ENCODE measurements at places on chromosomes 16 and 17.

DNA sequence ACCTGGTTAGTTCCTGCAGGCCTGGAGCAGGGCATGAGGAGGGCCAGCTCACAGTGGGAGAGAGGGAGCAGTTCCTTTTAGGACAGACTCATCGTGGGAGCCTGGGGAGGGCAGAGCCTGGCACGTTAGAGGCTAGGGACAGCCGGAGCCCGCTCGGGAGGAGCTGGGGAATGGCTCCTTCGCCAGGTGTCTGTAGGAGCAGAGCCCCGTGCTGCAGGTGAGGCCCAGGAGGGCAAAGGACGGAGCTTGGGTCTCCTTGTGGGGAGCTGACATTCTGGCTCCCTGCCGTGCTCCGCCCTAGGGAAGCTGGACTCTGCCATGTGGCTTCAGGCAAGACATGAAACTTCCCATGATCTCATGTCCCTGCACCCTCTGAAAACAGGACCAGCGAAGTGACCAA is 18.7 kb upstream of the MTSS2 start:
- no peak for DNase-seq

- no peak for DNase-seq
These were observed 17.1 kb upstream of the VPS4A start for GRCh38 chr16:69294051-69294450.

DNA sequence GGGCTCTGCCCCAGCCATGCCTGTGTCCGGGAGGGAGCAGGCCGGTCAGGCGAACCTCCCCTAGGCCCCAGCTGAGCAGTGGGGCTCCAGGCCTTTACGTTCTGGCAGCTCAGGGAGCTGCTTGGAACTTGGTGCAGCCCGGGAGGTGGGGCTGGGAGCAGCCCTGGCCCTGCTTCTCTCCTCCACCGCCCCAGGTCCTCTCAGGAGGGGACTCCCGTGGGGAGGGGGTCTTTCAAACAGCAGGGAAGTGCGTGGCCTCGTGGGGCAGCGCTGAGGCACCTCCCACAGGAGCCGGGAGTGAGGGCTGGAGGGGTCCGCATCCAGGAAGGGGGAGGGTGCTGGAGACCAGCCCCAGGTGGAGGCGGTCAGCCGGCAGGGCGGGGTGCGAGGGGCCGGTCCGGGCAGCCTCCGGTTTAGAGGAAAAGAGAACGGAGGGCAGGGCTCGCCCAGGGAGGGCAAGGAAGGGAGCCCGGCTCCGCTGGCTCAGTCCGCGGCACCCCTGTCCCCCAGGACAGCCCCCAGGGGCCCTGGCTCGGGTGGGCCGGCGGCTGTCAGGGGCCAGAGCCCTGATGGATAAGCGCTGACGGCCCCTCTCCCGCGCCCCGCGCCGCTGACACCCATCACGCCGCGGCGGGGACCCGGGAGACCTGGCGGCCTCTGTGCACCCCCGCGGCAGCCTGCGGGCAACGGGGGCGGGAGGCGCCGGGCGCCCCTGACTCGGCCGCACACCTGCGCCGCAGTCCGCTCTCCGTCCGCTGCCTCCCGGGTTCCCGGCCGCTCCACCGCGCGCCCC is 587 bp upstream of the PRR35 start:
- DNase-seq: no peak

DNA sequence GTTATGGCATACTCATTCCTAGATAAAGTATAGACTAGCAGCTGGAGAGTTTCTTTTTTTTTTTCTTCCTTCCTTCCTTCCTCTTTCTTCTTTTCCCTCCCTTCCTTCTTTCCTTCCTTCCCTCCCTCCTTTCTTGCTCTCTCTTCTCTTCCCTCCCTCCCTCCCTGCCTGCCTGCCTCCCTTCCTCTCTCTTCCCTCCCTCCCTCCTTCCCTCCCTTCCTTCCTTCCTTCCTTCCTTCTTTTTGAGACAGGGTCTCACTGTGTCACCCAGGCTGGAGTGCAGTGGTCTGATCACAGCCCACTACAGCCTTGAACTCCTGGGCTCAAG is 7.0 kb upstream of the SNTB2 start:
- no peak for DNase-seq

DNA sequence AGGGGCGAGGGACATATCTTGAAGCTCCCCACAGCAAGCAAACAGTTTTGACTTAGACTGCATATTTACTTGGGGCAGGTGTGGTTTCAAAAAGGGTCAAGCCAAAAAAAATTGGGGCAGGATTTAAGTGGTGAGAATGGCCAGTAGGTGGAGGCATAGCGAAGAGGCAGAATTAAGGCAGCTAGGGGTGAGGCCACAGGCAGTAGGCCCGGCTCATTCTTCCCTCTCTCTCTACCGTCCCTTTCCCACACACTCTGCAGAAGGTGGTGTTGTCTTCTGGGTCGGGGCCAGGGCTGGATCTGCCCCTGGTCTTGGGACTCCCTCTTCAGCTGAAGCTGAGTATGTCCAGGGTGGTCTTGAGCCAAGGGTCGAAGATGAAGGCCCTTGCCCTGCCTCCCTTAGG is 2.6 kb downstream of the SHBG start:
- DNase-seq: no peak

DNA sequence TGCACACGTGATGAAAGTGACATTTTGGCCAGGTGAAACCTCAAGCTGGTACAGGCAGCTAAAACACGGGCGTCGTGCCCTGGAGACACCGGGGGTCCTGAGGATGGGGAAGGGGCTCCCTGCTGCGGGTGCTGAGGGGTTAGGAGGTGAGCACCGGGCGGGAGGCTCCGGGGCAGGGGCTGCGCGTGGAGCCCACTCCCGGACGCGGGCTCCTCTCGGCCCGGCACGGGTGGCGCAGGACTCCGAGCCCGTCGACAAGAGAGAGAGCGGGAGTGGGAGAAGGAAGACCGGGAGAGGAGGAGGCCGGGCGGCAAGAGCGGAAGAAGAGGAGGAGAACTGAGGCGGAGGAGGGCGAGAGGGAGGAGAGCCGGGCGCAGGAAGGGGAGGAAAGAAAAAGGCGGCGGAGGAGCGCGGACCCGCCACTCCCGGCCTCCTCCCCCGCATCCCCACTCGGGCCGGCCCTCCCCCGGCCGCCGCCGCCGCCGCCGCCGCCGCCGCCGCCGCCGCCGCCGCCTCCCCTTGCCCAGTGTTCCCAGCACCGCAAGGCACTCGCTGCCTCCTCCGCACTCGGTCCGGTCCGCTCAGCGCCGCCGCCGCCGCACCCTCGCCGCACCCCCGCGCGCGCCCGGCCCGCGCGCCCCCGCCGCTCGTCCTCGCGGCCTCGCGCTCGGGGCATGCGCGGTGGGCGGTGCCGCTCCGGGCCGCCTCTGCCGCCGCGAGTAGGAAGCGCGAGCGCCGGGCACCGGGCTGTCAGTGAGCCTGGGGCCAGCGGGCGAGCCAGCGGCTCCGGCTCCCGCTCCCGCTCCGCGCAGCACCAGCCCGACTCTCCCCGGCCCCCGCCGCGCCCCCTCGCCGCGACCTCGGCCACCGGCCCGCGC is at the start of gene PRKCA:
Gene PRKCA, plus strand, starts transcription at position 750 of the 878 bp plus-strand sequence.
- DNase-seq: peak; percentile 54

Measured in HL-60 (cell line).